ENCODE measurements at places on chromosomes 7 and 10.

GRCh38 chr7:11185179-11185815 is 211.6 kb downstream of the PHF14 start:
- no peak for ATAC-seq

DNA sequence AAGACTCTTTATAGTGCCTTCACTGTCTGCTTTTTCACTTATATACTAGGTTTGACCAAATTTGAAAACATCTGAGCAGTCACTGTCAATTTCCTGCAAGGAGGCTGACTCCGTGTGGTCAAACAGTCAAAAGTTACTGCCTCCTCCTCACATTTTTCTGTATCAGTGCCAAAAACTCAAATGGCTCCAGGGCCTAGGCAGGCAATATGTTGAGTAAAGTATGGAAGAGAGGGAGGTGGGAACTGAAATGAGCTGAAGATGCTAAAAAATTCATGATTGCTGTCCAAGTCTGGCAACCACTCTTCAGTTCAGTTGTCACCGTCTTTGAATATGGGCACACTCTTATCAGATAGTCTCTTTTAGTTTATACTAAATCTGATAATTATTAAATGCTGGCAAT is 551.6 kb downstream of the CCSER2 start:
- no peak for ATAC-seq

GRCh38 chr10:12741360-12741804 is 260.1 kb downstream of the CCDC3 start:
- ATAC-seq, result no peak

GRCh38 chr7:23742051-23742450 is 32.0 kb downstream of the STK31 start:
- no peak for ATAC-seq

DNA sequence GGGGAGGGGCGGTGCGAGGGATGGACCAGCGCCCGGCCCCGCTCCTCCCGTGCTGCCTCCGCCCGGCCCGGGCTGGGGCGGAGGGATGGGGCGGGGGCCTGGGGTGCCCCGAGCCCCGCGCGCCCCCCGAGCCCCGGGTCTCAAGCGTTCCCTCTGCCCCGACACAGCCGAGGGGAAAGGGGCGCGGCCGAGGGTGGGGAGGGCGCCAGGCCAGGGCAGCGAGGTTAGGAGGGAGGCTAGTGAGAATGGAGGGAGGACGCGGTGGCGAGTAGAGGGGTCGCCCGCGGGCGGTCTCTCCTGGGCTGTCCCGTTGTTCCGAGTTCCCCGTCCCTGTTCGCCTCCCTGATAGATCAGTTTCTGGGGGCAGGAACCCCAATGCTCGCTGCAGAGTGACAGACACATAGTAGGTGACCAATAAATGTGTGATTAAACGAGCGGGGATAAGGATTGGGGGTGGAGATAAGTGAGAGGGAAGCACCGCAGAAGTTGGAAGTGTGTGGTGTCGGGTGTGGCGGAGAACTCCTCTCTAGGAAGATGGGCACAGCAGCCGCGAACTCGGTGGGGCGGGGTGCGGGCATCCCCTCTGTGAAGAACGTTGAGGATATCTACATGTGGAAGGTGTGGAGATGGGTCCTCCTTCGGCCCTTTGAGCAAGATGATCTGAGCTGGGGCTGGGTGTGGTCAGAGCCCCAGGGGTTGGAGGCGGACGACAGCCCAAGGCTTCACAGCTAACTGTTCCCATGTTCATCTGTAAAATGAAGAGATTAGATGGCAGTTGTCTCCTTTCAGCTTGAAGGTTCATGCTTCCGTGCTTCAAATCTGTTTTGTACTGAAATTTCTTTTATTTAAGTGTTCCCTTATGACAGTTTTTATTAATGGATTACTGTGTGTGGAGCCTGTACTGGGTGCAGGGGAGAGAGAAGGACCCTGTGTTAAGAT is 580 bp downstream of the ZNF775 start:
- peak; percentile 0 for ATAC-seq

DNA sequence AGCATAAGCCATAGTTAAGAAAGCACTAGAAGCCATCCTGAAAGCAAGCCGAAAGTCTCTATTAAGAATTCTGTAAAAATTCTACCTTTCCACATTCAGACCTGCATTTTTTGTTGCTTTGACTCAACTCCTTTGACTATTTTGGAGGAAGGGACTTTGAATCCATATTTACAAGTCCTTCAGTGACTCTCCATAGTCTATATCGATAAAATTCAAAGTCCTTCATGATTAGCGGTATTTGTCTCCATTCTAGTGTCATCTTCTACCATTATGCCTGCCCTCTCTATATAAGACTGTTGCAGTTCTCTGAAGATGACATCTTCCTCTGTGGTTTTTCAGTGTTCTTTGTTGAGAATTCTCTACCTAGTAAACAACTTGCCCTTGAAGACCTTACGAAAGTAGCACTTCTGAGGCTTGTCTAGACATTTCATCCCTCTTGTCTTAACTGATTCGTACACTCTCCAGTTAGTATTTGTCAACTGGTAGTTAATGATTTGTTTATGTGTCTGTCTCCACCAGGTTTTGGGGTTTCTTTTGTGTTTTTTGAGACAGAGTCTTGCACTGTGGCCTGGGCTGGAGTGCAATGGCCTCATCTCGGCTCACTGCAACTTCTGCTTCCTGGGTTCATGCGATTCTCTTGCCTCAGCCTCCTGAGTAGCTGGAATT is 1.7 kb downstream of the CCSER2 start:
- ATAC-seq, result peak; percentile 2

DNA sequence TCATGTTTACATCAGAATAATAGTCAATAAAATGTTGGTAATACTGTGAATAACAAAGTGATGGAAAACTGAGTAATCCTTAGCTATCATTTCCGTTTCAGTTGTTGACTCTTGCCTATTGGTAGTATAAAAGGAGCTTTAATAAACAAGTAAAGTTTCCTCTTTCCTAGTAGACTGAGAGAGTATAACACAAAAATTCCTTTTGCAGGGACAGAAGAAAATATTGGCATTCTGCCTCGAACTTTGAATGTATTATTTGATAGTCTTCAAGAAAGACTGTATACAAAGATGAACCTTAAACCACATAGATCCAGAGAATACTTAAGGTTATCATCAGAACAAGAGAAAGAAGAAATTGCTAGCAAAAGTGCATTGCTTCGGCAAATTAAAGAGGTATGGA is 9.4 kb downstream of the KIF20B start:
- ATAC-seq, result no peak

- no peak for ATAC-seq
These were observed 423.8 kb downstream of the GFRA1 start for GRCh38 chr10:115849197-115849596.

- ATAC-seq, result no peak
These were observed 261.4 kb upstream of the ZWINT start for GRCh38 chr10:56622335-56622973.

GRCh38 chr10:69807696-69808095 is 6.0 kb downstream of the COL13A1 start:
- ATAC-seq, result no peak

DNA sequence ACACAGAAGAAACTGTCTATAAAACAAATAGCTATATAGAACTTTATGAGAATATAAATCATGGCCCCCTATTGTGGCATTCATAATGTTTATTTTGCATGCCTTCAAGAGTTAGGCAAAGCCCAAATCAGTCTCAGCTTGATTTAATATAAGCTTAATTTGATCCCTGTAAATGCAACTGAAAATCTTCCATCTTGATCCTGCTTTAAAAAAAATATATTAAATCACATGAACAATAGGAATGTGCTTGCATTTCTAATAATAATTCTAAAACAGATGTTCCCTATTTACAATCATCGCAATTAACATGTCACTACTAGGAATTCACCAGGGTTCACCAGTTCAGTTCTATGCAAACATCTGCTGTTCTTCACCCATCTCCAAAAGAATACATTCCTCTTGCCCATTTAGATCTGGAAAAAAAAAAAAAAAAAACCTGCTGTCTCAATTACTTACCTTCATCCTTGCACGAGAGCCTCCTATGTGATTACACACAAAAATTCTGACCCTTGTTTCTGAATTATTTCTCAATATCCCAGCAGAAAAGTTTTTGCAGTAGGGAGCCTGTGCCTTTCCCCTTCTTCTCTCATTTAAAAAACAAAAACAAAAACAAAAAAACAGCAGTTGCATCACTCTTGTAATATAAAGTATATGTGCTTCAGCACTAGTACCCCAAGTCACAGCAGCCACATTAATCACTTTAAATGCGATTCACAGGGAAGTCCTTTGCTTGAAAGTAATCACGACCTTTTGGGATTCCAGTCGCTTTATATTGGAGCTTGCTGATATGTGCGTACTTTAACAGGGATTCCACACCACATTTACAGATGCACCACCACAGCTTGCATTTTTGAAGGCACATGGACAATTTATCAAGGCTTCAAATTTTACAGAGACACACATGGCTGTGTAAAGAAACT is 194.8 kb upstream of the KMT2E start:
- no peak for ATAC-seq
